ENCODE measurements at places on chromosomes 4 and X.

DNA sequence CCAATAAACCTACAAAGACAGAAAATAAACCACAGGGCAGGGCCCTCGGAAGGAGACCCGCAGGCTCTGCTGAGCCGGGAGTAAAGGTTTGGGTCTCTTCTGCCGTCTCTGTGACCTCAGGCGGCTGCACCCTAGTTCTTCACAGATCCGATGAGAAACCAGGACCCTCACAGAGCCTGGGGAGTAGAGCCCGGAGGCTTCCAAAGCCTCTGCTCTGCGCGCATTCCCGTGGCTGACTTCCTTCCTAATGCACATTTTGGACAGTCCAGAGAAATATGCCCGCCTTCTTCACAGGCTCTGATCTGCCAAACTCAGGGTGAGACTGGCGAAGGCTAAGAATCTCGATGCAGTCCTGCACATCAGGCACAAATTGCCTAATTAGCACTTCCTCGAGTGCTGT is 245.5 kb downstream of the EVC2 start:
- DNase-seq = no peak

- DNase-seq = no peak
Measured at GRCh38 chr4:30770049-30770549, 49.9 kb downstream of the PCDH7 start.

GRCh38 chrX:1011691-1012283 is 200.7 kb downstream of the CRLF2 start:
- DNase-seq = no peak

DNA sequence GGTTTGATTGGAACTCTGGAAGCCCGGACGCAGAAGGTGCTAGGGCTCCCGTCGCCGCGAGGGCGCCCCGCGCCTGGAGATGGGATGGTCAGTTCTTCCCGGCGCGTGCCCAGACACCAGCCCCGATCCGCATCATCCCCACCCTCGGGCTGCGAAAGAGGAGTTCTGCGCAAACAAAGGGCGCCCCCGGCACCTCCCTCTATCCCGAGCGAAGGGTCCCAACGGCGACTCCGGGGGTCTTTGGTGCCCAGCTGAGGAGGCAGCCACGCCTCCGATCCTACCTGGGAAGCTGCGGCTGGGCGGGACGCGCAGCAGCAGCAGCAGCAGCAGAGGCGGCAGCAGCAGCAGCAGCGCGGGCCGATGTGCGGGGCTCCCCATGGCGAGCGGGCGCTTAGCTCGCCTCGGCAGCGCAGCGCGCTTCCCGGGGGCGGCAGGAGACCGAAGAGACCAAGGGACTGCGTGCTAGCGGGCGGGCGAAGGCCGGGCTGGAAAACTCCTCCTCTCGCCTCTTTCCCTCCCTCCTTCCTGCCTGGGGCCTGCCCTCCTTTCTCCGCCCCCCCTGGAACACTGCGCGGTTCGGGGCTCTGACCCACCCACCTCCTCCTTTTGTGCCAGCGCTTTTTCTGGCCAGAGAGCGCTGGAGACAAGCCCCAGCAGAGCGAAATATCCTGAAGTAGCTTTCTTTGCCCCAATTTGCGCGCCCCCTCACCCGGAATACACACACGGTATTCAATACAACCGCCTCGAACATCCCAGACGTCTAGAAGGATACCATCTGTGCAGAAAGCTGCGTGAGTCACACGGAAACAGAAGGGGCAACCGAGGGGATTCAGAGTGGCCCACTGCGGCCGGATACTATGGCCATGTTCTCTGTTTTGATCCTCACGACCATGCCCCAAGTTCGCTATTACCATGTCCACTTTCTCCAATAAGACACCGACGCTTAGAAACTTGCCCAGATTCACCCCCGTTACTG is at the start of gene SRPX:
SRPX (minus strand) TSS at position 457 of the 976 bp plus-strand sequence; CDS start at position 378, 79 bp downstream.
- DNase-seq = peak; percentile 0

DNA sequence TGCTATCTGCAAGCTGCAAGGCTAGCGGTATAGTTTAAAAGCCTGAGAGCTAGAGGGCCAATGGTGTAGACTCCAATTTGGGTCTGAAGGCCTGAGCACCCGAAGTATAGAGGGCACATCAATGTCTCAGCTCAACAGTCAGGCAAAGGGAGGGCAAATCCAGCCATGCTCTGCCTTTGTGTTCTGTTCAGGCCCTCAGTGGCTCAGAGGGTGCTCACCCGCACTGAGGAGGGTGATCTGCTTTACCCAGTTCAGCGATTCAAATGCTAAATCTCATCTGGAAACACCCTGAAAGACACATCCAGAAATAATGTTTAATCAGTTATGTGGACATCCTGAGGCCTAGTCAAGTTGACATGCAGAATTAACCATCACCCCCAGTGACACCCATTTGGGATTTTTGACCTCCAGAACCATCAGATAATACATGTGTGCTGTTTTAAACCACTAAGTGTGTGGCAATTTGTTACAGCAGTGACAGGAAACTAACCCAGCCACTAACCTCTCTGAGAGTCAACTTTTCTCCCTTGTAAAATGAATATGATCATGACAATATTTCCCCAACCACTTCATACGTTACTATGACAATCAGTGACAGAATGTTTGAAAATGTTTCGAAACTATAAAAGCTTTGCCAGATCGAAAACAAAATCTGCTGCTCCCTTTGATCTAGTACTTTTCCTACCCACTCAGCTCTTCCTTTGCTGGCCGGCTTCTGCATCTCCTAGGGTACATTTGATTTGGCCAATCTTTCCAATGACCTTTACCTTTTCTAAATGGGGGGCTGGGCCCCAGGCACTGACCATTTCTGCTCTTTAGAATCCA is 8.4 kb upstream of the TBL1X start:
- no peak for DNase-seq

- DNase-seq = no peak
Measured at GRCh38 chr4:183398298-183399125, 45.9 kb upstream of the CDKN2AIP start.

DNA sequence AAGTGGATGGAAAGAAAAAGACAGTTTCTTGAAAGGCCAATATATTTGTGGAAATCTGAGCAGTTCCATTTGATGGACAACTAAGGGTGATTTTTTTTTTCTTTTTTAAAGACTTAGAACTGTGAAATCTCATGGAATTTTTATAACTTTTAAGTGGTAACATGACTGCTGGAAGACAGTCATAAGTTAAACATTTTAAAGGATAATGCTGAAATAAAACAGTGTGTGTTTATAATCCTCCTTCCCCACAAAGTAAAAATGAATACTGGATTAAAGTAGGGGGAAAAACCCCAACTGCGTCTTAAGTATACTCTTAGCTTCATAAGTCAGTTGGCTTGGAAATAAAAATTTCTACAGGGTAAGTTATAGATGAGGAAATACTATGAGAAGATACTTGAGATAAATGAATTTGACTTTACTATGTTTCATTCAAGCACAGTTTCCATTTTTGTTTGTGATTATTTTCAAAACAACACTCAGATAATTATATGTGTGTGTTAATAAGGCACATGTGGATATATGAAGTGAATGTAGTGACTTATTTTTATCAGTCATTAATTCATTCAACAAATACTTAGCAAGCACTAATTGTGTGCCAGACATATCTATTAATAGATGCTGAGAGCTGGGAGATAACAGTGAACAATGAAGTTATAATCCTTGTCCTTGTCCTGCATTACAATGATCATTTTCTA is 129.2 kb upstream of the ETNPPL start:
- DNase-seq = no peak

DNA sequence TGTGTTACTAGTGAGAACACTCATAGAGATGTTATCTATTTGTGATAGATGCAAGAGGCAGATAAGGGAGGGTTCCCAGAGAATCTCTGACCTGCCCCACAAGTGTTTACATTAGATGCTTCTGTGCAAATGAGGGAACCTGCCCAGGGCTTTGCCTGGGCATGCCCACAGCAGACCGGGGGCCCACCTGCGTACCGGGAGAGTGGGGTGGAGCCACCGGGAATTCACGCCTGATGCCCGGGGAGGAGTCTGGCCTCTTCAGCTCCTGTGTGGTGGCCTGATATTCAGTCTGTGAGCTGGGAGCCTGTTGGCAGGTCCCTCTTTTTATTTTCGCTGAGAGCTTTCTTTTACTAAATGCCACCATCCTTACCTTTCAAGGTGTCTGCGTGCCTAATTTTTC is 155.7 kb downstream of the SNCA start:
- DNase-seq = peak; percentile 19

- no peak for DNase-seq
Measured at GRCh38 chr4:27789773-27790172, 929.1 kb downstream of the STIM2 start.

DNA sequence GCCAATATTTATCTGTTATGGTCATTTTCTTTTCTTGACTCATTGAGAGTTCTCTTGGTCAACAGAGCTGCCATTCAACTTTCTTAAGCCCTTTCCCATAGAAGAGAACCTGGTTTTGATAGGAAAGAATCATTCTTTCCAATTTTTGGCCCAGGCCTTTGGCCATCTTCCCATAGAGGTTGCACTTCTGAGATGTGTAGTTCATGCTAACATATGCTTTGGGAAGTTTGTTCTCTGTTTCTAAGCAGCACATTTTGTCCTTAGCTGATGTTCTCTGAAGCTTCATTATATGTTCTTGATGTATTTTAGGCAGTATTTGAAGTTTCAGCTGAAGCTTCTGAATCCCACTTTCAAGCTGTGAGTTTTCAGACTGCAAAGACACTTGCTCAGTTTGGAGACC is 161.1 kb downstream of the VEGFC start:
- no peak for DNase-seq

DNA sequence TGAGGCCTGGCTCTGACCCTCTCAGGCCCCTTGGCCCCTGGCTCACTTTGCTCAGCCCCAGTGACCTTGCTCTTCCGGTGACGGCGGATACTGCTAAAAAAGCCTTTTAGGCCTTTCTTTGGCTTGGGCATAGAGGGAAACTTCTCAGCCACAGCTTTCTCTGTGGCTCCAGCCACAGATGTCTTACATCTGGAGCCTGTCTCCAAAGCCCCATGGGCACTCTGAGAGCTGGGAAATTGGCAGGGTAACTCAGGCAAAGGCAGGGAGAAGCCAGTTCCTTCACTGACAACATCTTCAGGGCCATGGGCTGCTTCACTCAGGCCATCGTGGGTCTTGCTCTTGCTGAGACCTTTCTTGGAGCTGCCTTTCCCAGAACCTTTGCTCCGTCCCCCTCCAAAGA is 12.8 kb downstream of the AMER1 start:
- no peak for DNase-seq

DNA sequence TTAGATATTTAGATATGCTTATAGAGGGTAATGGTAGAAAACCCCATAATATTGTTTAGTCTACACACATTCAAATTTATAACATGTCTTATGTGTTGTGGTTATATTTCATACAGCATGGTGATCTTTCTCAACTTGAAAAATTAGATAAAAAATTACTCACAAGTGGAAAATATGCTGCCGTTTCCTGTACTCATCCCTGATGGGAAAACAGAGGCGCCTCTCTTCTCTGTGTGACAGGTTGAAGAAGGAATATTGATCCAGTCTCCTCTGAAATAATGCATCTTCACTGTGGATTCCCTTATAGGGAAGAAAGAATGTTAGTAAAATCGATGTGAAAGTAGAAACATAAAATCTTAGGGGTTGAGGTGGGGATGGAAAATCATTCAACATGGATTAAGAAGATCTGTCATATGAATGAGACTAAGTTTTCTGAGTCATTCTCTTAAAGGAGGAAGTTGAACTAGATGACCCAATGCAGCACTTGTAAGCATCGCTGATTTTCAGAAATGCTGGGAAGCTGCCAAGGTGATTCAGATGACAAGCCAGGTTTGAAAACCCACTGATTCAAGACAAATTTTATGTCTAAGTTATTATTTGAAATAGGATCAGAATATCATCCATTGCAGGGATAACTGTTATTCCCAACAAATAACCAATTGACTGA is 70.7 kb downstream of the ANKRD50 start:
- no peak for DNase-seq

DNA sequence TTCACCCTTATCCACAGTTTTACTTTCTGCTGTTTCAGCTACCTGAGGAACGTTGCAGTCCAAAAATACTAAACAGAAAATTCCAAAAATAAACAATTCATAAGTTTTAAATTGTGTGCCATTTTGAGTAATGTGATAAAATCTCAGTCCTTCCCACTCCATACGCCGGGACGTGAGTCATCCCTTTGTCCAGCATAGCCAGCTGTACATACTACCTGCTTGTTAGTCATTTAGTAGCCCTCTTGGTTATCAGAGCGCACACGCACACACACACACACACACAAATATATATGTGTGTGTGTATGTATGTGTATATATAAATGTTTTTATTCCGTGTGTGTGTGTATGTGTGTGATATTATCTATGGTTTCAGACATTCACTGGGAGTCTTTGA is 4.8 kb upstream of the CCSER1 start:
- no peak for DNase-seq

DNA sequence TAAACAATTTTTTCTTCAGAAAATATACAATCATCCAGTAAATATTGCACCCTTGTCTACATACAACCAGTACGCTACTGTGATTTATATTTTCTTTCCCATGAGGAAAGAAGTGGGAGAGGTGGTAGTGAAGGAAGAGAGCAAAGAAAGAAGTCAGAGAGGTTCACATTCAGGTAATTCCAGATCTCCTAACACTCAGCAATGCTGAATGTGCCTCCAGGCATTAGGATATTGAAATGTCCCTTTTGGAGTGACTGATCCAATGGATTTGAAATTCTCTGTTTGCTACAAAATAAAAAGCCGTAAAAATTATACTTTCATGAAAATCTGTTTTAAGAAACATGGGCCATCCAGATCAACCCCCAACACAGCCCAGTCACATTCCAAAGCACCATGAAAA is 211.9 kb upstream of the NR3C2 start:
- no peak for DNase-seq

- peak; percentile 7 for DNase-seq
Measured at GRCh38 chr4:176270669-176271068, 1.6 kb upstream of the ASB5 start.

- DNase-seq = no peak
Measured at GRCh38 chr4:147683188-147683591, 773 bp downstream of the PRMT9 start.

GRCh38 chr4:56654238-56654632 is 26.9 kb downstream of the HOPX start:
- DNase-seq = peak; percentile 5

DNA sequence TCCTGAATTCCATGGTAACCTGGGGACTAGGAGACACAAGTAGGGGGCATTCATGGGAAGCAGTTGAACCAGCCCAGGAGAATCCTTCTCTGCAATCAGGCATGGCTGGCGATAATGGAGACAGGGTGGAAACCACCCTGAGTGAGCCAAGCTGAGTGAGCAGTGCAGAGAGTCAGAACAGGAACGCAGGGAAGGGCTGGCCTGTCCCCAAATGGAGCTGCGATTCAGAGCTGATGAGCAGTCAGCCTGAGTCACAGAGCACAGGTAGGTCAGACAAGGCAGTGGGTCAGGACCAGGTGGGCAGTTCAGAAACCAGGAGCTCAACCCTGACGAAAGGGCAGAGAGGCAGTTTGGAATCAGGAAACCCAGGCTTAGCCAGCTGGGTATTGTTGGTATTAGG is 129.0 kb downstream of the BTC start:
- DNase-seq = no peak

GRCh38 chrX:130680164-130681035 is 222.6 kb downstream of the ENOX2 start:
- no peak for DNase-seq

GRCh38 chr4:68905598-68905938 is 46.0 kb downstream of the UGT2A3 start:
- DNase-seq = no peak

GRCh38 chr4:3041192-3042142 is 32.9 kb downstream of the HTT-AS start:
- DNase-seq = no peak
